ENCODE measurements at places on chromosomes 4 and X.

DNA sequence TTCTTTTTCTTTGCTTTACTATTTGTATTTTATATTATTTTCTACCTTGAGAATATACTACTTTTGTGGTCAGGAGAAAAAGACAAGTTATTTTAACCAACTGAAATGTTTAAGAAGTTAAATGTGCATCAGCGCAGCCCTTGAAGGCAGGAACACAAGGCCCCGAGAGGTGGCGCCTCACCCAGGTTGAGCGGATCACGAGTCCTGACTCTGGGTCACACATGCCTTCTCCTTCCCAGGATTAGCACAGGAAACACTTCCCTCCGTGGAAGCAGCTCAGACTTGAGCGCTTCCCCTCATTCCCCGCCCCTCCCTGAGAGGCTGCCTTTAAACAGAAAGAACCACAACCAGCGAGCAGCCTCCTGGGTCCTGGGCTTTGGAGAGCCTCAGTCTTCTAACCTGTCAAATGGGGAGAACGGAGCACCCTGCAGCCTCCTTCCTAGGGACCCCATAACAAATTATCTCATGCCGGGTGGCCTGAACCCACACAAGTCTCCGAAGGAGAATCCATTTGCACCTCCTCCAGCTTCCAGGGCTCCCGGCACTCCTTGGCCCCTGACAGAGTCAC lies 217.6 kb downstream of the AFAP1 start:
- peak; percentile 27 for DNase-seq

GRCh38 chrX:52852110-52852860 lies 15.6 kb downstream of the XAGE3 start:
- DNase-seq, result no peak

GRCh38 chr4:110626532-110627153 lies 3.8 kb upstream of the PITX2 start:
- DNase-seq, result no peak

- no peak for DNase-seq
These were observed 1323.4 kb downstream of the RAPGEF2 start for GRCh38 chr4:160426233-160426632.

GRCh38 chr4:127251423-127251822 lies 381.3 kb upstream of the INTU start:
- peak; percentile 34 for DNase-seq

GRCh38 chr4:67983333-67983732 lies 20.0 kb upstream of the TMPRSS11A start:
- DNase-seq, result no peak

GRCh38 chr4:38430841-38431240 lies 233.2 kb upstream of the KLF3 start:
- DNase-seq, result no peak

- DNase-seq, result no peak
These were observed 90.0 kb downstream of the AREG start for GRCh38 chr4:74534936-74535335.

GRCh38 chr4:4787421-4787820 lies 72.0 kb upstream of the MSX1 start:
- DNase-seq, result no peak

DNA sequence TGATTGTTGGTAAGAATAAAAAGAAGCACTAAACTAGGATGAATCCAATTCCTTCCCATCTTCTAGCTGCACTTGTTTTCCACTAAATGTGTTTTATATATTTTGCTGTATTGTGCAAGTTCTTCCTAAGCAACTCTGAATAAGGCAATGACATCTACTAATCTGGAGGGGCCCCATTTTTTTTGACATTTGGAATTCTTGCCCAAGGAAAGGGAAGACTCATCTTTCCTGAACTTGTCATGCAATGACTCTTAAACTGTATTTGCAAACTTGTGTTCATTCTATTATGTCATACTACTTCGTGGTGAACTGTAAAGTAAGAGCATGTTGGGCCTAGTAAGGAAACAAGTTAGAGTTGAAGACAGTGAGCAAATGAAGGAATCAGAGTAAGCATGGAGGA lies 45.9 kb downstream of the FREM3 start:
- DNase-seq, result no peak

DNA sequence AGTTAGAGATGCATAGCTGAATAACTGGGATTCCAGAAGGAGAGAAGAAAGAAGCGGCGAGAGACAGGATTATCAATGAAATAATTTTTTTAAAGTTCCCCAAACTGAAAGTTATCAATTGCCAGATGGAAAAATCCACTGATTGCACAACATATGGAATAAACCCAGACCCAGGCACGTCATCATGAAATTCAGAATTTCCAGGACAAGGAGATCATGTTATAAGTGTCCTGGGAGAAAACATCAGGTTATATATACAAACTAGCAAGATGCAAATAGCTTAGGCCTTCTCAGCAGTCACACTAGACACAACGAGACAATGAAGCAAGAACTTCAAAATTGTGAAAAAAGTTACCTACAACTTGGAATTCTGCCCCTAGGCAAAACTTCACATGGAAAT lies 200.0 kb downstream of the PALLD start:
- no peak for DNase-seq

DNA sequence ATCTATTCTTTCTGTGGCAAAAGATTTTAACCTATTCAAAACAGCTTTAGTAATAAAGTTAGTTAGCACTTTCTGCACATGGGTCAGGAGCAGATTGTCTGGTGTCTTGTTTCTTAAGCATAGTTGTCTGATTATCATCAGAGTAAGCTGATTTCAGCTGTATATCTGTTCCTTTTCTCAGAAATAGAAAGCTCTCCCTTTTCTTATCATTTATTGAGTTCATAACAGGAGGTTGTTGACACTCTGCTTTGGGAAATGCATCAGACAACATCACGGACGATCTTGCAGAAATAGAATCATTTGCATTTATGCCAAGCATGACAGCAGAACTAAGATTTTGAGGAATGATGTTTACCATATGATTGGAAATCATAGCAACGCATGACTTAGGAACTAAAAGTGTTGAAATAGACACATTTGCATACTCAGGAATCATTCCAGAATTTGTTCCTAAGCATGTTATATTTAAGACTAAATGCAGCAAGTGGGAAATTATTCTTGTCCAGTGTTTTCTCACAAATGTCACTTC lies 66.7 kb downstream of the RBMX2 start:
- DNase-seq, result no peak

GRCh38 chrX:11953615-11954014 lies 184.7 kb upstream of the FRMPD4 start:
- DNase-seq, result peak; percentile 75

- no peak for DNase-seq
These were observed 89.5 kb upstream of the TRPC3 start for GRCh38 chr4:122041312-122041711.

GRCh38 chrX:40871385-40872082 lies 136.2 kb upstream of the MED14 start:
- DNase-seq, result peak; percentile 28

- DNase-seq, result peak; percentile 55
These were observed 132.1 kb upstream of the TLL1 start for GRCh38 chr4:165740911-165741310.

DNA sequence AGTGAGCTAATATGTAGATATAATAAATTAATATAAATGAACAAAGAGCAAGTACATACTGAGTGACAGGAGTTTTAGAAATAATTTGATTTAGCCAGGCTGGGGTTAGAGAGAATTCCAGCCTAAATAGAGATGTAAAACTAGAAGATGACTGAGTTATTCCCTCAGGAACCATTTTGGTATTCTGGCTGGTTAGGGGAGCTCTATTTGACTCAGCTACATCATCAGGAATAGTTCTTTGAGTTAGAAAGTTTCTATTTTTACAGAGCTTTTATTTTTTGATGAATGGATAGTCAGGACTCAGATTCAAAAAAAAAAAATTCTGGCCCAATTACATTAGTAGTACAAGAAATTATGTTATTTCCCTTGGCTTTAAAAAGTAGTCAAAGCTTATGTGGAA lies 180.4 kb upstream of the MID1 start:
- no peak for DNase-seq

GRCh38 chrX:38770152-38770551 lies 31.1 kb upstream of the MID1IP1 start:
- DNase-seq, result no peak

GRCh38 chr4:11053601-11054220 lies 369.1 kb upstream of the CLNK start:
- DNase-seq, result no peak

- no peak for DNase-seq
These were observed 190.0 kb upstream of the NEIL3 start for GRCh38 chr4:177119691-177120090.

DNA sequence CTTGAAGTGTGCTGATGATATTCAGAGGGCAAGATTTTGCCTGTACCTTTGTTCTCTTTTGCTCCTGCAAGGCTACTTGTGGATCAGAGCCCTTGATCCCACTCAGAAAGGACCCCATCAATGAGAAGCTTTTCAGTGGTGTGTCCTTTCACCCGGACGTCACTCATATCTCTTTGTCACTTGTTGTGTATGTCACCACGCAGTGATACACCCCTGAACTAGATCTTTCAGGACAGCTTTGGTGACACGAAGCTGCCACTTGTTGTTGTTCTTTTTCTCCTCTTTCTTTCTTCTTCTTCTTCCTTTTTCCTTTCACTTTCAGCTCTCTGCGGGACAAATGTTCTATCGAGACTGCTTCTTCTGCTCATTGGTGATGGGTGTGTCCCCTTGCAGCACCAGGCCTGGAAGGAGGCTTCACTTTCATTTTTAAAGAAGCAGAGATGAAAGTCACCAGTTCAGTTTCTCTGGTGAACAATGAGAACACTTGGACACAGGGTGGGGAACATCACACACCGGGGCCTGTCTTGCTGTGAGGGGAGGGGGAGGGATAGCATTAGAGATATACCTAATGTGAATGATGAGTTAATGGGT lies 83.6 kb downstream of the NBDY start:
- no peak for DNase-seq

DNA sequence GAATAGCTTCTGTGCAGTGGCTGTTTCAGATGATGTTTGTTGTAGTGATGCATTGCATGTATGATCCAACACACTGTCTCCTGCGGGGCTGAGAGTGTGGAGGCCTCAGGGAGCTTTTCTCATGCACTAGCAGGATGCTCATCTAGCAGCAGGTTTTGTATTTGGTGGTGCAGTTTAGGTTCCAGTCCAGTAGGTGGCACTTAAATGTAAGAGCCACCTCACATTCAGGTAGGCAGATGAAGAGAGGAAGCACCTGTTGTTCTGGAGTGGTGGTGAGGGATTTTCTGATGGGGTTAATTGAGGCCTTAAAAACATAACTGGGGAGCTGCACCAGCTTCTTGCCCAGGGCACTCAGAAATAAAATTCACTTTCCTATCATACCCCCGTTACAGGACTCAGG lies 300.9 kb downstream of the SPIN4 start:
- no peak for DNase-seq

GRCh38 chrX:150088766-150089518 lies 150.7 kb upstream of the EOLA2 start:
- DNase-seq, result no peak

DNA sequence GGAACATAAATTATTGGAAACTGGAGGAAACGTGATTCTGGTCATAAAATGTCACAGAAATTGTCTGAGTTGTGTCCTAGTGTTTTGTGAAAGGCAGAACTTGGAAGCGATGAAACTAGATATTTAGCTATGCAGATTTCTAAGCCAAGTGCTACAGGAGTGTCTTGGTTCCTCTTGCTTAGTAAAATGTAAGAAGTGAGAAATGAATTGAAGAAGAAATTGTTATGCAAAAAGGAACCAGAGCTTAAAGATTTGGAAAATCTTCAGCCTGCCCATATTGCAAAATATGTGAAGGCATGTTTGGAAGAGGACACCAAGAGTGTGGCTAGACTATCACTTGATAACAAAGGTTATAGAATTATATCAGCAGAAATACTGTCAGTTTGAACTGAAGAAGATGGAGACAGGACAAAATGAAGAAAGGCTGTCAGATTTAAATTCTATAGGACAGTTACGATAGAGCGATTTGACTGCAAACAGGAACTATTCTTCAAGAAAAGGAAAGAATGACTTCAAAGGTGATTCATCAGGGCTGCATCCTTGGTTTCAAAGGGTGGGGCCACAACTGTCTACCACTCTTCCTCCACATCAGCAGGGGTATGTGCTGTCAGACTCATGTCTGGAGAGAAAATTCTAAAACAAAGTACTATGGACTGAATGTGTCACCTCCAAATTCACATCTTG lies 9.4 kb upstream of the CDS1 start:
- DNase-seq, result no peak

All from fibroblast of pulmonary artery (primary cell).